ENCODE measurements at places on chromosomes 4 and X.

DNA sequence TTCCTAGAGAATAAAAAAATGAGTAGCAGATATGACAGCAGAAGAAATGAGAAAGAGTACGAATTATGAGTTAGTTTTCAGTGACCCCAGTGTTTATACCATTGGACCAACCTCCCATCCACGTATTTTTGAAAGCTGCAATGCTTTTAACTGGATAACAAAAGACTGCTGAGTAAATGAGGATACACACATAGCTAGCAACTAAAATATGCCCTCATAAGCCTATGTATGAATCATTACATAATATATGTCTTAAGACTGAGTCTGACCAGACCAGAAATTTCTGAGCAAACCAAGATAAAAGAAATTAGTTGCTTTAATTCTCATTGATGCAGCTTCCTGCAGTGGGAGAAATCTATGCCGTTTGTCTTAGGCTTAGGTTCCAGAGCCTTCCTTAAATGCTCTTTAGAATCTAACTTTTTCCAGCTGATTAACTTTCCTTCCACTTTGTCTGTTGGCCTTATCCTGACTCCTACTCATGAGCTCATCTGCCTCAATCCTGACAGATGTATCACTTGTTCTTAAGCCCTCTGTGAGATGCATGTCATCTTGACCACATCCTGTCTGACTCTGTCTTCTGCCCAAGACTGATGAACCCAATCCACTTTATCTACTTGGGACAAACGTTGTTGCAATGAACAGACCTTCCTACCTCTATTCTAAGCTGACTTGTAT is 301.4 kb upstream of the AADAT start:
- H3K4me1 ChIP-seq: no peaks in the 10 kb centered on the region
- no peak for DNase-seq
- H3K27ac ChIP-seq: no peak overlapping the region
- no peaks in the 10 kb centered on the region for H3K27me3 ChIP-seq
- no peak overlapping the region for H3K4me3 ChIP-seq

- no peak overlapping the region for H3K4me3 ChIP-seq
- H3K4me1 ChIP-seq: peaks cover 4% of the 10 kb centered on the region
- H3K27ac ChIP-seq: no peak overlapping the region
- no peaks in the 10 kb centered on the region for H3K27me3 ChIP-seq
These were observed 13.8 kb downstream of the CXCL13 start for GRCh38 chr4:77619408-77619807.

DNA sequence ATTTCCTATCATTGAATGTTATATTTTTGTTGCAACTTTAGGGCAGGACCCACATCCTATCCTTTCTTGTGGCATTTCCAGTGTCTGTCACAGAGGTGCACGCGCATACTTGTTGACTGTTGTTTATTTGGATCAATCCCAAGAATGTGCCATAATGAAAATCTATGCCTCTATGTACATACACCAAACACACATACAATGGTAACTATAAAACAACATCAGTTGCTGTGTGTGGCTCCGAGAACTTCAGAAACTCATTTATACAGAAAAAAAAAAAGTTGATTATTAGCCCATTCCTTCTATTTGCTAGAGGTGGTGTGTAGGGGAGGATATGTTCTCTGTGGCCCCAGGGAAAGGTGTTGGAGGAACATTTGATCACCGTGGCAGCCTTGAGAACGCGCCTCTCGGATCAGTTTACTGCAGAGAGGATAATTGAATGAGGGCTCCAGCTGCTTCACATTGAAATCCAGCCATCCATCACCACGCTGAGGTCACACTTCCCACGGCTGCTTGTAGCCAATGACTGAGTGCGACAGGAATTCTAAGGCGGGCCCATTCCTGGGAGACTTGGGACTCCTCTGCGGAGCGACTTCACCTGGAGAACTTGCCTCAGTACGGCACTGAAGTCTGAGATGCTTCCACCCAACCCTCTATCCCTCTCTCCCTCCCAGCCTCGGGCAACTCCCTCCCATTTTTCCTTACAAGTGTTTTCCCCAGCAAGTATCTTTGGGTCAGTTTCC is 19.5 kb downstream of the SMPX start:
- H3K36me3 ChIP-seq: no peaks in the 10 kb centered on the region
- no peak overlapping the region for H3K27ac ChIP-seq
- H3K4me1 ChIP-seq: peaks cover 27% of the 10 kb centered on the region
- H3K27me3 ChIP-seq: no peaks in the 10 kb centered on the region
- no peak for DNase-seq
- H3K4me3 ChIP-seq: no peak overlapping the region

GRCh38 chrX:154373340-154374306 is 811 bp downstream of the FLNA start:
- no peaks in the 10 kb centered on the region for H3K27me3 ChIP-seq
- peak overlapping the region; percentile 27 for H3K4me3 ChIP-seq
- H3K27ac ChIP-seq: peak overlapping the region; percentile 35
- H3K36me3 ChIP-seq: no peaks in the 10 kb centered on the region

GRCh38 chr4:141153751-141154510 is 20.7 kb upstream of the RNF150 start:
- no peaks in the 10 kb centered on the region for H3K27me3 ChIP-seq
- no peak overlapping the region for H3K4me3 ChIP-seq
- H3K27ac ChIP-seq: no peak overlapping the region
- DNase-seq: no peak
- no peaks in the 10 kb centered on the region for H3K36me3 ChIP-seq

GRCh38 chr4:114674080-114674479 is 75.5 kb downstream of the UGT8 start:
- no peak overlapping the region for H3K4me3 ChIP-seq
- H3K4me1 ChIP-seq: no peaks in the 10 kb centered on the region
- no peaks in the 10 kb centered on the region for H3K27me3 ChIP-seq

All from liver (tissue), 10 donors.